T-helper 2 cell (primary cell): ENCODE measurements at places on chromosomes 13 and 19.

DNA sequence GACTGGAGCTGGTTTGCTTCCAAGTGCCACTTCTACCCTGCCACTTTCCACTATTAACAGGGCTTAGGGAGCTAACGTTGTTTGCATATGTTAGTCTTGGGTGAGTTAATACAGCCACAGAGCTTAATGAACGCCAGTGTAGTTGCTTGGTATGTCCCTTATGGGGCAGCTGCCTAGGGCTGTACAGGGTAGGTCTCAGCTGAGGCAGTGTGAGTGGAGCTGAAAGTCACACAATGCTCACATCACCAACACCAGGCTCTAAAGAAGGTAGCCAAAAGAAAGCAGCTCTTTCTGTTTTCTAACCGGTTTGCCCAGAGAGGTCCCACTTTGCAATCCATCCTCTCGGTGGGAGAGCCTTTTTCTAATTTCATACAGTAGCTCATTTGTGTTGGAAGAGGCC is 186.2 kb downstream of the RGCC start:
- no peak for DNase-seq

- DNase-seq, result no peak
Measured at GRCh38 chr13:36553491-36553890, 120.3 kb upstream of the SERTM1 start.

DNA sequence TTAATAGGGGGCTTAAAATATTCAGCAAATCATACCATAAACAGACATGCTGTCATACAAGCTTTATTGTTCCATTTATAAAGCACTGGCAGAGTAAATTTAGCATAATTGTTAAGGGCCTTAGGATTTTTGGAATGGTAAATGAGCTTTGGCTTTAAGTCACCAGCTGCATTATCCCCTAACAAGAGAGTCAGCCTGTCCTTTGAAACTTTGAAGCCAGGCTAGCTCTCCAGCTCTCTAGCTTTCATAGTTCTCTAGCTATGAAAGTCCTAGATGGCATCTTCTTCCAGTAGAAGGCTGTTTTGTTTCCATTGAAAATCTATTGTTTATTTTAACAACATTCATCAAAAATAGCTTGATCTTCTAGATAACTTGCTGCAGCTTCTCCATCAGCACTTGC is 420.8 kb upstream of the GPC6 start:
- no peak for DNase-seq

- peak; percentile 60 for DNase-seq
Measured at GRCh38 chr19:40465025-40465556, 454 bp downstream of the BLVRB start.

DNA sequence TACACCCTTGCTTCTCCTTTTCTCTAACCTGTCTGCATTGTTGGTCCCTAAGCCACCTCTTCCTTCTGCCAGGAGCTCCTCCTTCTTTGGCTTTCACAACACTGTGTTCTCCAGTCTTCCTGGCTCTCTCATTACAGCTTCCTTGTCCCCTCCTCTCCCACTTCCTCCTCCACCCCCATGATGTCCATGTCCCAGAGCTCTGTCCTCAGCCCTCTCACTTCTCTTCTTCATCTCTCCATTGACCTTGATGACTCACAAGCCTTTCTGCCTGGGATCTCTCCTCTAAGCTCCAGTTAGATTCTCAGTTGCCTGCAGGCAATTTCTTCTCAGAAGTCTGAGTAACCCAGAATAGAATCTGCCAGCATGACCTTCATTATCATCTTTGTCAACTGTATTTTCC is 100.3 kb upstream of the WASF3 start:
- no peak for DNase-seq

GRCh38 chr19:16336571-16336970 is 11.9 kb downstream of the KLF2 start:
- DNase-seq, result no peak

DNA sequence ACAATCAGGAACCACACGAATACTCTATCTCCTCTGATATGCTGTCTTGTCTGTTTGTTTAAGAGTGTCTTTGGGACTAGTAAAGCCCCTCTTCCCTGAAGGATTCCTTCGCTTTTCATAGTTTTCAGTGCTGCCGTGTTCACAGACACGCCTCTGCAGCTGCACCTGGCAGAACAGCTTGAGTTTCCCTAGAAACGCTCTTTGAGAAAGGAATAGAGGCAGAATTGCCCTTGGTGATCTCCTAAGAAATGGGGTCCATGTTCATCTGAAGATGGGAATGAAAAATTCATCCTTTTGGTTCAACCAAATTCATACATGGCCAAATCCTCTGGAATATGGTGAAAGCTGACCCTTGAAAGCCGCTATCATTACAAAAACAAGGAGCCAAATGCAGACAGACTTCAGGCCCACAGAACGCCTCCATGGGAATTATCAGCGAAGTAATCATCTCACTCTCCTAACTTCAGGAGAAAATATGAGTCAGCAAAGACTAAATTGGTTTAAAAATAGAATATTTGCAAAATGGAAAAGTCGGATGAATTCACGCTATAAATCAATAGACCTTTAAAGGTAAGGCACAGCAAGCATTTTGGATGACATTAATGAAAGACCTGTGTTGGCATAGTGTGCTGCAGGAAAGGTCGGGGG is 5.5 kb downstream of the SACS start:
- no peak for DNase-seq

GRCh38 chr13:43785261-43785649 is 1.5 kb downstream of the ENOX1 start:
- DNase-seq, result no peak
